ENCODE measurements at places on chromosomes 4 and X.

DNA sequence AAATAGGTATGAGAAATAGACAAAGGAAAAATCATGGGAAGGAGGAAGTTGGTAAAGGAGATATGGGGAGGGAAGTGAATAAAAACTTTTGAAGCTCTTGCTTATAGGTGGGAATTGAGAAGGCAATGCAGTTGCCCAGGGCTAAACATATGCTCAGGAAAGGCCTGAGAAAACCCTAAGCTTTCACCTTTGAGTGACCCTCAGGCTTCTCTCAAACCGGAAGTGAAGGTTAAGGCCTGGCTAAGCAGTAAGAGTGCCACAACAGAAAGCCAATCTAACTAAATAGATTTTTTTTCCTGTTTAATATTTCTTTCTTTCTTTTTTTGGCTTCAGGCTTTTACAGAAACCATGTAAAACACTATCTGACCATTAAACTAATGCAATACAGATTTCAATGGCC, 69.5 kb upstream of the GABRA3 start:
- DNase-seq = no peak

GRCh38 chr4:55547918-55548317, 1.2 kb upstream of the CLOCK start:
- DNase-seq = no peak

GRCh38 chr4:183106839-183107238, 7.8 kb downstream of the WWC2 start:
- DNase-seq = no peak

- DNase-seq = no peak
Measured at GRCh38 chrX:369563-370101, 17.1 kb downstream of the PPP2R3B start.

DNA sequence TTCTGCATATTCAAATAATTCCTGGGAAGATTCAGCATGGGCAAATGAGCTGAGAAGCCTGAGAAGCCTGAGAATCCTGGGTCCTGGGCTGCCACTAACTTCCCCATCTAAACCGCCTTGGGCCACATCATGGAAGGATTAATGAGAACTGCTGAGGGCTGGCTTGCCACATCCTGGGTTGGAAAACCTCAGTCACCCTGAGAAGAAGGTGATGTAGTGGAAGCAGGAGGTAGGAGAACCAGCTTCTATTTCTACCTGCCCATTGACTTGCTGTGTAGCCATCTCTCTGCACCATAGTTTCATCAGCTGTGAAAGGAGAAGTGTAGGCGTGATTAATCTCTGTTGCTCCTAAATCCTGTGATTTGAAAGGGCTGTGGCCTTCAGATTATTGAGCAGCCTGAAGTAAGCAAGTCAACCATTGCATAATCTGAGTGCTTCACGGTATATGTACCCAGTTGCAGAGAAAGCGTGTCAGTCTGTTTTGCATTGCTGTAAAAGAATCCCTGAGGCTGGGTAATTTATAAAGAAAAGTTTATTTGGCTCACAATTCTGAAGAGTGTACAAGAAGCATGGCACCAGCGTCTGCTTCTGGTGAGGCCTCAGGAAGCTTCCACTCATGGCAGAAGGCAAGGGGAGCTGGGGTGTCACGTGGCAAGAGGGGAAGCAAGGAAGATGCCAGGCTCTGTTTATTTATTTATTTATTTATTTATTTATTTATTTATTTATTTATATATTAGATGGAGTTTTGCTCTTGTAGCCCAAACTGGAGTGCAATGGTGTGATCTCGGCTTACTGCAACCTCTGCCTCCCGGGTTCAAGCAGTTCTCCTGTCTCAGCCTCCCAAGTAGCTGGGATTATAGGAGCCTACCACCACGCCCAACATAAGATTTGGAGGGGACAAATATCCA, 140.9 kb upstream of the ATP6AP2 start:
- DNase-seq = no peak

Data from stimulated activated CD4-positive, alpha-beta T cell treated with anti-CD3 and anti-CD28 coated beads, Interleukin-4, amount 100 ng/mL, for 4 hours (primary cell).